Activated naive CD8-positive, alpha-beta T cell treated with anti-CD3 and anti-CD28 coated beads, Interleukin-2, amount 10 ng/mL, durations not matched to agents 7 days and 5 days (primary cell): ENCODE measurements at places on chromosomes 16 and 17. TPM values are rescaled to one million over a fixed set of nuclear protein-coding genes. Genes with fewer than 3 reads are reported as not detected.

Gene GNAO1
- 6.7 TPM for total RNA-seq

Gene CIAO3
- 39.6 TPM for total RNA-seq

Gene AOC3
- 0.86 TPM for total RNA-seq

Gene C17orf107
- total RNA-seq = 3.0 TPM

Gene MEIOB
- not detected for total RNA-seq

Gene KCNAB3
- 12.5 TPM for total RNA-seq

Gene NPIPA3
- 1.8 TPM for total RNA-seq

Gene SCIMP
- total RNA-seq = not detected

Gene FOXC2
- not detected for total RNA-seq

Gene MGRN1
- total RNA-seq = 91.7 TPM

Gene KRTAP4-5
- total RNA-seq = not detected

Gene ENPP7
- 0.14 TPM for total RNA-seq

Gene MYL4
- not detected for total RNA-seq

Gene MYCBPAP
- 4.4 TPM for total RNA-seq

Gene RAP1GAP2
- 4.8 TPM for total RNA-seq

Gene TP53TG3F
- not detected for total RNA-seq

Gene SLC2A4
- not detected for total RNA-seq

Gene TBC1D3
- not detected for total RNA-seq

Gene PHOSPHO1
- total RNA-seq = not detected

Gene SBK1
- total RNA-seq = 15.9 TPM
